ENCODE measurements at places on chromosomes 3 and 15.

GRCh38 chr3:179000144-179000543 lies 71.5 kb downstream of the ZMAT3 start:
- DNase-seq, result peak; percentile 64

GRCh38 chr3:36401056-36401455 lies 20.8 kb downstream of the STAC start:
- no peak for DNase-seq

DNA sequence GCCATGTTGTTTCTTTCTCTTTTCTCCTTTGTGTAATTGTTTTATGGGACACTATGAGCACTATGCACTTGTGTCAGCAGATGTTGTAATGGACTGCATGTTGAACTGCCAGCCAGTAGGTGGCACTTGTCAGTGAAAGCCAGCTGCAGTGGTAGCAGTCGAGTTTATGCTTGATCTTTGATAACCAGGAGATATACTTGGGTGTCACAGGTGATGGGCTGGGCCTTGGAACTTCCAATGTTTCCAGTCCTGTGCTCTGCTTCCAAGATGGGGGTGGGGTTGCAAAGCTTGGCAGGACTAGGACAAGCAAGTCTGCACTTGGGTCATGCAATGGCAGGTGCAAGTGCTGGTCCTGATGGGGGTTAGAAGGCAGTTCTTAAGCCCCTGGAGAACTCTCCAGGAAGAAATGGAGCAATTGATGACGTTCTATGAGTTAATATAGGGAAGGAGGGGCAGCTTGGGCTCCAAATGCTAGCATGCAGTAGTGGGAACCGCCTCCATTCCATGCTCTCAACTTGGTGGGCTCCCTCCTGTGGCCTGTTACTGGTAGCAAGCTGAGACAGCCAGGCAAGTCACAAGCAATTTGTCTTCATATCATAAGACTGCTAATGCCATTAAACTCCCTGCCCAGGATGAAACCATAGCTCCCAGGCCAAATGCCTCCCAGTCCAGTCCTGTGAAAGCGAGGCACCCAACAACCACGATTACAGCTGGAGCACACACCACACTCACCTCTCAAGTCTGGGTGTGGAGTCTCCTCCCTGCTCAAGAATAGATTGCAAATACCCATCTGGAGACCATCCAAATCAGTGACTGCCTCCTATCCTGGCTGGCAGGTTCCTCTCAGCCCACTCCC lies 287.2 kb downstream of the CGGBP1 start:
- peak; percentile 45 for DNase-seq

DNA sequence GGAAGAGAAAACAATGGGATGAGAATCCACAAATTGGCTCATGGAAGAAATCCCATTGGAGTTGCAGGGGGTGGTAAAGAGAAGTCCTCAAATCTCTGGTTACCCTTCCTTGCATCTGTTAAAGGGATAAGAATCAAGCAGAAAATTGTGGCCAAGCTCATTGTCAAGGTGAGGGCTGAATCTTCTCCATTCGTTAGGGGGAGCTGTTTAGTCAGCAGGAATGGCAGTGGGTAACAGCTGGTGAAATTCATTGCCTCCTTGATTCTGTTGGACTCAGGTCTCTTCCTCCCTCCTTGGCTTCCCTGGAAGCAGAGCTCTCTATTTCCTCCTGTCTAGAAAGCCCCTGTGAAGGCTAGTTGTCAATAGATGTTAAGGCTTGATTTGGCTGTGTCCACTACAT lies 343.1 kb upstream of the SEMA6D start:
- no peak for DNase-seq

DNA sequence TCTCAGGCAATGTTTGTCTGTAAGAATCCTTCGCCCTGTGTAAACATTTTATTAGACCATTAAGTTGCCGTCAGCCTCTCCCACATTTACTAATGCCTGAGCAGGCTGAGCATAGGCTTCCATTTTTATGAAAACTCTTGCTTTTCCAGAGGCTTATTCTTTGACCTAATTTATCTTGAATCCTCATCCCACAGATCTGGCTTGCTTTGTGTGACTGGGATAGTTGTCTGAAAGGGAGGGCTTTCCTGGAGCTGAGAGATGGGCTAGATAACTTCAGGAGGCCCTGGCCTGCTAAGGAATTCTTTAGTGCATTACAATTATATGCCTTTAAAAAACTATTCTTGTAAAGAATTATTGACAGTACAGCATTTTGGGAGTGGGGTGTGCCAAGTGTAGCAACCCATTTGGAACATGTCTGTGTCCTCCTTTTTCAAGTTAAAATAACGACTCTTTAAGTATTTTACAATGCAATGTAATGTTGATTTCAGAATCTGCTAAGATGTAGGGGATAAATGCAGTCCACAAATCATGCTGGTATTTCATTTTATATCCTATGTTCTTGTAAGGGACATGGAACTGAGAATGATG lies 52.4 kb downstream of the EEFSEC start:
- DNase-seq, result no peak

GRCh38 chr3:72414481-72415016 lies 433.7 kb downstream of the SHQ1 start:
- DNase-seq, result no peak

DNA sequence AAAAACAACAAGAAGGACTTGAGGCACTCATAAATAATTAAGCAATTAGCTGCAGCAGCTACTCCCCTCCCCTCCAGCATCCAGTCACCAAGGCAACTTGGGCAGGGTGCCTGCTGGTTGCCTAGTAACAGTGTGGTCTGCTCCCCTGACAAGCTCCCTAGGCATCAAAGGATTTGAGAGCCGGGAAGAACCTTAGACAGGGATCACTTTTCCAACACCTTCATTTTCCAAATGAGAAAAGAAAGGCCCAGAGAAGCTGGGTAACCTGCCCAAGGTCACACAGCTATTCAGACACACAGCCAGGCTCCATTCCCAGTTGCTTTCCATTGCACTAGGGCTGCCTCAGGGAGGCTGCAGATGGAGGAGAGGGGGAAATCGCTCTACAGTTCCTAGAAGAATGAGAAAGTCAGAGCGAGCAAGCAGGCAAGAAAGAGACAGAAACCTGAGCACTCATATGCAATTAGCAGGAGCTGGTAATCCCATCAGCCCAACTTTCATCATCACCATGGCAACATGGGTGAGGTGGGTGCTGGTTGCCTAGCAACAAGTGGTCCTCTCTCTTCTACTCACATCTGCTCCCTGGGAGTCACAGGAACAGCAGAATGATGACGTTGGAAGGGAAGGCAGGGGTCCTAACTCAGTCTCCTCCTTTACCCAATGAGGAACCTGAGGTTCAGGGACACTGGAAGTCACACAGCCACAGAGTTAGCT lies 3.6 kb upstream of the EIF4E3 start:
- DNase-seq, result no peak

DNA sequence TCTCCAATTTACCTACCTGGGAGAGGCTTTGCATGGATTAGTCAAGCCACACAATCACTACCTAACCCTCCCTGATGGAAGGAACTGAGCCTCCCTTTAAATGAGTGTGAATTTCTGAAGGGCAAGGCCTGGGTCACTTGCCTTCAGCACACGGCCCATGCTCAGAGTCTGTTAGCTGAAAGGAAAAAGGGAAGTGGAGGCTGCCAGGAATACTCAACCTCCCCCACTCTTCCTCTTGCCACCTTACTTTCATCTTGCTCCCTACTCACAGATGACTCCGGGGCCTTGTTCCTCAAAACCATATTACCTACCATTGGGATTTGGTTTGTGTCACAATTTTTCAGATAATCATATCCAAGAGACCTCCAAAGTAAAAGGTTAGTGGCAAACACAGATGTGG lies 220.0 kb downstream of the ABHD5 start:
- DNase-seq, result no peak

DNA sequence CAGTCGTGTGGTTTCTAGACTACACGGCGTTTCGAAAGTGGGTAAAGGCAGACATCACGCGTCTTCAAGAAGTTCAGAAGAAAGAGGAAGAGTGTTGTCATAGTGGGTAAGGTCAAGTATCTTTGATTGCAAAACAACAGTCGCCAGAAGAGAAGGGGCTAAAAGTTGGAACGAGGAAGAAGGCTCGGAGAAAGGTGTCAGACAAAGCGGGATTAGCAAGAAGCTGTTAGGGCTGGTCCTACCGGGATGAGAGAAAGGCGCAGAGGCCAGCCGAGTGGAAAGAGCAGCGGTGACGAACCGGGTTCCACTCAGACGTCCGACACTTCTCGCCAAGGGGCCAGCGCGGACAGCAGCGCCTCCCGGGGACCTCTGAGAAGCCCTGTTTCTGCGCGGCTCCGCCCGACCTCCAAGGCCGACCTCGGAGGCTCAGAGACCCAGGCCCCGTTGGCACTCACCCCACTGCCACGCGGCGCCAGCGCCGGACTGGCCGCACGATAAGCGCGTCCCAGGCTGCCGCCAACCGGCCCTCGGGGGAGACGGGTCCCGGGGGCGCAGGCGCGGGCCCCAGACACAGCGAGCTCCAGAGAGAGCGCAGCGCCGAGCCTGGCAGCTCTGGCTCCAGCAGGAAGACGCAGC lies 436 bp downstream of the ADPGK start:
- DNase-seq, result peak; percentile 62

Data from activated CD4-positive, alpha-beta T cell treated with anti-CD3 and anti-CD28 coated beads, Interleukin-2, amount 50 U/mL, for 16 hours (primary cell).